CD4-positive, alpha-beta T cell treated with Interleukin-17A for 4 hours (primary cell): ENCODE measurements at places on chromosomes 6 and 20.
A peak's percentile ranks its signal among the peaks of the same experiment; 100 is the strongest.

DNA sequence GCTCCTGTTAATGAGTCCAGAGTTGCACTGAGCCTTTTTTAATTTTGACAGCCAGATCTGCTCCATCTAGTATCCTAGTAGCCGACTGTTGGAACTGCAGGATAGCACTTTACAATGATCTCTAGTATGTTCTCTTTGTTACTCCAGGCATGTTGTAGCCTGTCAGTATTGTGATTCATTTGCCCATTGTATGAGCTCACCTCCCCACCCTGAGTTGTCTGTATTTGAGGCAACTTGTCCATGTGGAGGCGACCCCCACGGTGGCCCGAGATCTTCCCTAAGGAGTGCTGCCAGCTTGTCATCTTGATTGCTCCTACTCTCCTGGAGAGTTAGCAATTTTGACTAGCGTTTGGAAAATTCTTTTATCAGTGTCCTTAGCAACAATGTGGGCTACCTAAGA lies 67.2 kb downstream of the DHX35 start:
- DNase-seq, result no peak

DNA sequence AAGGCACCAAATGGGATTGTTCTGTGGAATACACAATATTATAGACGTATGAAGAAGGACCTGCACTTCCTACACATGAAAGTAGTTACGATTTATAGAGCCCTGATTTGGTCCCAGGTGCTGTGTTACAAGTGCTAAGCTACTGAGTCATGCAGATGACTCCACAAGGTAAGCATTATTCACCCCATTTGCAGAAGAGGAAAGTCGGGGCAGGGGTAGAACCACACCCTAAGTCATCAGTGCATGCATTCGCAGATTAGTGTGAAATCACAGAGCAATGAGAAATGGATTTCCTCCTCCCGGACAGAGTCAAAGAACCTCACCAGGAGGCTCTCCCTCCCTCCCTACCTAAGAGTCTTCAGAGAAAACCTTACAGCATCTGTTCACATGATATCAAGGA lies 279.5 kb downstream of the LRFN2 start:
- DNase-seq, result no peak

DNA sequence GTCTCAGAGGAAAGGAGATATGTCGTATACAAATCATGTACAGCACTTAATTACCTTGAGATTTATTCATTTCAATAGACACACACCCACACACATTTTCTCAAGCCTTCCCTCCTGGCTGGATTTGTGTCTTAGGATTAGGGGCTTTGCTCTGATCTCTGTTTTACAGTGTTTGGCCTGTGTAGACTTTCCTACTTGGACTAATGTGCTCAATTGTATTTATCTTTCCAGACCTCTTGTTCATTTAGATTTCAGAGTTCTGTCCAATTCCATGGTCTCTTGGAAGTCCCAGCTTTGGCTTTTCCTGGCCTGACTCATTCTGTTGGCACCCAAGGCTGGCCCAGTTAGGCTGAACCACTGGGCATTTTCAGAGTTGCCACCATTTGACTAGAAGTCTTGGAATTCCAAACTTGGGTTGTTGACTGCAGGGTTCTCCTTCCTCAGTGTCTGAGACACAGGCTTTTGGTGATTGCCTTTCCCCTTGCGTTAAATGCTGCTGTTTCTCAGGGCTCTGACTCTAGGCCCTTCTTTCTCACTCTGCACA lies 8.9 kb upstream of the RFPL4B start:
- no peak for DNase-seq

DNA sequence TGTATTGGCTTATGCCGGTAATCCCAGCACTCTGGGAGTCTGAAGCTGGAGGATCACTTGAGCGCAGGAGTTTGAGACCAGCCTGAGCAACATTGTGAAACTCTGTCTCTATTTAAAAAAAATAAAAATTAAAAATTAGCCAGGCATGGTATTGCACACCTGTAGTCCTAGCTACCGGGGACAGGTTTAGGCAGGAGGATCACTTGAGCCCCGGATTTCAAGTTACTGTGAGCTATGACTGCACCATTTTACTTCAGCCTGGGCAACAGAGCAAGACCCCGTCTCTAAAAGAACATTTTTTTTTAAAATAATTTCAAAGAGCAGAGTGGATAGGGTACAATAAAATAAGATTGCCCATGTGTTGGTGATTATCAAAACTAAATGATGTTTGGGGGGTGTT lies 482.9 kb upstream of the SOX4 start:
- DNase-seq, result no peak

- DNase-seq, result no peak
These were observed 440.3 kb upstream of the HS3ST5 start for GRCh38 chr6:114783083-114783482.

DNA sequence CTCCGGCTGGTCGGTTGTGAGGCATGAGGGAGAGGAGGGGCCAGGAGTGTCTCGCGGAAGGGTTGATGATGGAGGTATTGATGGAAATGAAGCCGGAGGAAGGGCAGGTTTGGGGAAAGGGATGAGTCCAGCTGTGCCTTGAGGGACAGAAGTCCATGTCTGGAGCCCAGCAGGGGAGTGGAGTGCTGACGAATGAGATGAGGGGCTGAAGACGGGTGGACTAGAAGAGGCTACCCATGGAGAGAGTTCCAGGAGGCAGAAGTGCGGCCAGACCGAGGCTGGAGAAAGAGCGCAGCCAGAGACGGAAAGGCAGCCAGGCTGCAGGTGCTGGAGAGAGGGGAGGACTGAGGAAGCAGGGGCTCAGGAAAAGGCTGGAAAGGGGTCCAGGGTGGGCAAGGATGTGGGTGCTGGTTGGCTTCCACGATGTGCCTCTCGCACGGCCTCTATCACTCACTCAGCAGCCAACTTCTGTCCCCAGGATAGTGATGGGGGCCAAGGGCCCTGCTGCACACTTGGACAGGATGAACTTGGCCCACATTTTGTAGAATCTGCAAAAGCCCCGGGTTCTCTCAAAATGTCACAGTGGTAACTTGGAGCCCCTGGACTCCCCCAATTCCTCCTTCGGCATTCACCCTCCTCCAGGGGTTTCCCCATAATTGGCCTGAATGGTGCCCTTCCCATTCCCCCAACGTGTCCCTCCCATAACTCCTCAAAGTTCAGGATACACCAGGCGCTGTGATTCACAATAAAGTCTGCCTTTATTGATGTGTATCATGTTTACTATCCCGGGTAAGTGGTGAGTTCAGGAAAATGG lies 627 bp upstream of the EIF6 start:
- DNase-seq, result no peak

DNA sequence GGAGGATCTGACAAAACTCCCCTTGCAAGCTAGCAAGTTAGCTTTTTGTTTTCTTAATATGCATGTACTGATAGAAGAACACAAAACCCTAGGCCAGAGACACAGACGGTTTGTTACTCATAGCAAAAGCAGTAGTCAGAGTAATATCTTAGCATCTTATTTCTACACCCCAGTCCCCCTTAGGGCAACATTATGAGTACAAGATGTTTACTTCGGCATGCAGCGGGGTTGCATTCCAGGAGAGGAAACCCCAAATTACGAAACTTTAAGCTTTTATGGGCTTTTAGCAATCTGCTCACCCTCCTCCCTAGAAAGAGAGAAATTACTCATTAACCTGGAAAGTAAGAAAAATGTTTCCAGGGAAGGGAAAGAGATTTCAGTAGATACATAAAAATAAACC lies 1286.9 kb downstream of the EPHA7 start:
- no peak for DNase-seq

DNA sequence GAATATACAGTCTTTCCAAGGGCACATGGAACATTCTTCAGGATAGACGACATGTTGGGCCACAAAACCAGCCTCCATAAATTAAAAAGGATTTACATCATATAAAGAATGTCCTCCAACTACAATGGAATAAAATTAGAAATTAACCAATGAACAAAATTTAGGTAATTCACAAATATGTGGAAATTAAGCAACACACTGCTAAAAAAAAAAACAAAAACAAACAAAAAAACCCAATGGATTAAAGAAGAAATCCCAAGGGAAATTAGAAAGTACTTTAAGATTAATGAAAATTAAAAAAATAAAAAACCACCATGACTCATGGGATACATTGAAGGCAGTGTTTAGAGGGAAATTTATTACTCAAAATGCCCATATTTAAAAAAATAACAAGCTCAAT lies 21.4 kb upstream of the NT5E start:
- no peak for DNase-seq

- DNase-seq, result no peak
These were observed 664.7 kb downstream of the RFPL4B start for GRCh38 chr6:113011801-113012200.

GRCh38 chr6:139375226-139376016 lies 973 bp upstream of the CITED2 start:
- peak; percentile 87 for DNase-seq

DNA sequence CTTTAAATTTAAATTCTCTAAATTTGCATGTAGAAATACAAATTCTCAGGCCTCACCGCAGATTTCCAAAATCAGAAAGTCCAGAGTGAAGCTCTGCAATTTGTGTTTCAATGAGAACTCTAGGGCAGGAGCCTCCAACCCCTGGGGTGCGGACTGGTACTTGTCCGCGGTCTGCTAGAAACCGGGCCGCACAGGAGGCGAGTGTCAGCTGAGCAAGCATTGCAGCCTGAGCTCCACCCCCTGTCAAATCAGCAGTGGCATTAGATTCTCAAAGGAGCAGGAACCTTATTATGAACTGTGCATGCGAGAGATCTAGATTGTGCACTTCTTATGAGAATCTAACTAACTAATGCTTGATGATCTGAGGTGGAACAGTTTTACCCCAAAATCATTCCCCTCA lies 203.0 kb upstream of the PCSK2 start:
- no peak for DNase-seq

DNA sequence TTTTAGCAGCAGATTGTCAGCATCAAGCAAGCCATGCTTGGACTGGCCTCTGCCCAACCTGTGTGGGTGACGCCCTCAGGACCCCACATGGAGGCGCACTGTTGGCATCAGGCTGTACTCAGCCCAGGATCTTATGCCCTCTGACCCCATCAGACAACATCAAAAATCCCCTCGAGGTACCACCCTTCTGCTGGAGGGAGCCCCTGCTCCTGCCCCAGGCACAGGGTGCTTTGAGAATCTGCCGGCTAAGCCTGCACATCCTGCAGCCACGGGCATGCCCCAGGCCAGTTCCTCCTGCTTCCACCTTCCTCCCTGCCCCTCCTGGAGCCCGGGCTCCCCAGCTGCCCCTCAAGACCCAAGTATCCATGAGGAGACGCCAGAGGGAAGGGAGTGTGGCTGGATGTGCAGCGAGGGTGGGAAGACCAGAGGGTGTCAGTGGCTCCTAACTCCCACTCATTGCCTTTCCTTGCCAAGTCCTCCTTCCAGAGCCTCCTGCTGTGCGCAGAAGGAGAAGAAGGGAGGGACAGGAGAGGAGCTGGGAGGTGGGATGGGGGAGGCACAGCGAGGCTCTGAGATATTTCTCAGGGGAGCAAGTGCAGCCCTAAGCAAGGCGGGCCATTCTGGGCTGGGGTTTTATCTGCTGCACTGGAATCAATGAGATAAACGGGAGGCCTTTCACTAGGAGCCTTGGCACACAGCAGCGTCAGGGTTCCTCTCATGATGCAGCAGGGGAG lies 77.4 kb upstream of the CST7 start:
- DNase-seq, result no peak

- no peak for DNase-seq
These were observed 22.3 kb upstream of the SMOC2 start for GRCh38 chr6:168418711-168419121.

DNA sequence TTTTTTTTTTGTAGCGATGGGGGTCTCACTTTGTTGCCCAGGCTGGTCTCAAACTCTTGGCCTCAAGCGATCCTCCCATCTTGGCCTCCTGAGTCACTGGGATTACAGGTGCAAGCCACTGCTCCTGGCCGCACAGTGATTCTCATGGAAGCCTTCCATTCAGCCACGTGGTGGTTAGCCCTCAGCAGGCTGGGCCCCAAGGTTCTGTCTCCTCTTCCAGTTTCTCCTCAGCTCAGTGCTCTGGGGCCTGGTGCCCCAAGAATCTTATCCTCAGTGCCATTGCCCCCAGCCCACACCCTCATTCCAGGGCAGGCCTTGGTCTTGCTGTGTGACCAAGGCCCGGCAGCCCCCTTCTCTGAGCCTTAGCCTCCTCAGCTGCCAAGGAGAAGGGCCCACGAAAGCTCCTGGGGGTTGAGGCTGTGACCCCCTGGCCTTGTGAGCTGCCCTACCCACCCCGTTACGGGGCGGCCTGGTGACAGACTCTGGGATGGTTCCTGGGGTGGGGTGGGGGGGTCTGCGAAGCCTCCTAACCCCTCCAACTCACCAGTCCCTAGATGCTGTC lies 16.4 kb downstream of the SRC start:
- DNase-seq, result no peak

DNA sequence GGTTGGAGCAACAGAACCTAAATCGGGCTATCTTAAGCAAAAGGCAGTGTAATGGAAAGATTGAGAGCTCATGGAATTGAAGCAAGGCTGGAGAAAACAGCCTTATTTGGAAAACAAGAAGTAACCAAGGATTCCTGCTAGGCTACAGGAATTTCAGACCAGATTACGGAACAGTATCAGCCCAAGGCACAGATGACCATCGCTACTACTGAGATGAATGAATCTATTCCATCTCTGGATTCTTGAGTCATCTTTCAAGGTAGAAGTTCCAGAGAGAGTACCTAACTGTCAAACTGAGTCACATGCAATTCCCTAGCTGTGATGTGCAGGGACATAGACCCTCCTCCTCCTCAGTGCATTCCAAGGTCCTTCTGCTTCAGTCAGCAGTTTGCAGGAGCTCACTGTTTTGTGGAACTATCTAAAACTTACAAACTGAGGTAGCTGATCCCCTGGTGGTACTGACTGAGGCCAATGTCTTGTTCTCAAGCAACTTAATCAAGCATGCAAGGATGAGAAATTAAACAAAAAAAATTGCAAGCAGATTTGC lies 62.0 kb upstream of the SMLR1 start:
- no peak for DNase-seq

- no peak for DNase-seq
These were observed 26.6 kb upstream of the ELMO2 start for GRCh38 chr20:46433051-46433450.

DNA sequence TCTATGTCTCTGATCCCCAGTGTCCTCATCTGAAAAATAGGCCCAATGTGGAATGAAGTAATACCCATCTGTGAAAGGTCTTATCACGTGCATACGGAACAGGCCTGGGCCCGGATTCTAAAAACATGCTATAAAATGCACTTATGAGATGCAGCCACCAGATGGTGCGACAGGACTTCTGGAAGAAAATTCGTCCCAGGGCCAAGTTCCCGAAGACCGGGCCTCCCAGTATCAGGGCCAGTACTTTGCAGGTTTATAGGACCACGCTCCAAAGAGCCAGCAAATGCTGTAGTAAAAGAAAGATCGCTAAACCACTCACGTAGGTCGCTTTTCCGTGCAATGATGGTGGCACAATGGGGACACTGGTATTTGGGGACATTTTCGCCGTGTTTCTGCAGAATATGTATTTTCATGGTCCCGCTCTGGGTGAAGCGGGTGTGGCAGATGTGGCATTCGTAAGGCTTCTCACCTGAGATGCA lies 10.6 kb downstream of the CTCFL start:
- peak; percentile 54 for DNase-seq
